Urothelium cell line (cell line): ENCODE measurements at places on chromosomes 2 and 18.

- peak; percentile 15 for DNase-seq
Measured at GRCh38 chr2:157627594-157628476, 829 bp downstream of the ACVR1C start.

DNA sequence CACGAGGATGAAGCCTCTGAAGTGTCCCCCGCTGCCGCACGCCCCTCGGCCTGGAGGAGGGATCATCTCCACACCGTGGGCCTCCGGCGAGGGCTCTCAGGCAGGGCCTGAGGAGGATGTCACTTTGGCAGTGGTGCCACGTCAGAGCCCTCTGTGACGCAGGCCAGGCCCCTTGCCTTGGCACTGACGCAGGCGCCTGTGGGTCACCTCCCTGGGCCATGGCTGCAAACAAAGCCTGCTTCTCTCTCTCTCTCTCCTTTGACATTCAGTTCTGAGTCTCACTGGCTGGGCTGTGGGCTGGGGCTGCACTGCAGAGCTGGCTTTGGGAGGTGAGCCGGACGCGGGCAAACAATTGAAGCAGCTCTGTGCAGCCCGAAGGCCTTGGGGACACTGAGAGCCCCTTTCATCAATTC lies 273.7 kb downstream of the TWIST2 start:
- DNase-seq, result no peak

DNA sequence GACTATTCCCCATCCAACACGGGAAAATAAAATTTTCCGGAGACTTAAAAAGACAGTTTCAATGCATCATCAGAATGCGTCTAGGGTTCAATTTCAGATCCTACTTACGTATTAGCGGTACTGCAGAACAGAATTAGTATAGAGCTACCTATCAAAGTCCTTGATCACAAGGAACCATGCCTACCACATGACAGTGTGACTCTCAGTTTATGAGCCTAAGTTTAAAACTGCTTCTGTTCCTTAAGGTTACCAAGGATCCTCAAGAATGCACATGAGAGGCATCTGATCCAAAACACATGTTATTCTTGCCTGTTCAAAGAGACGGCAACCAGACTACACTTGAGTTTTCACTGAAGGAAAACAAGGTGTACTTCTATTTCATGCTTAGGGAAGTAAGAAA lies 369.7 kb downstream of the EPHA4 start:
- DNase-seq, result no peak

- no peak for DNase-seq
Measured at GRCh38 chr2:241314226-241315092, 1.0 kb downstream of the HDLBP start.

DNA sequence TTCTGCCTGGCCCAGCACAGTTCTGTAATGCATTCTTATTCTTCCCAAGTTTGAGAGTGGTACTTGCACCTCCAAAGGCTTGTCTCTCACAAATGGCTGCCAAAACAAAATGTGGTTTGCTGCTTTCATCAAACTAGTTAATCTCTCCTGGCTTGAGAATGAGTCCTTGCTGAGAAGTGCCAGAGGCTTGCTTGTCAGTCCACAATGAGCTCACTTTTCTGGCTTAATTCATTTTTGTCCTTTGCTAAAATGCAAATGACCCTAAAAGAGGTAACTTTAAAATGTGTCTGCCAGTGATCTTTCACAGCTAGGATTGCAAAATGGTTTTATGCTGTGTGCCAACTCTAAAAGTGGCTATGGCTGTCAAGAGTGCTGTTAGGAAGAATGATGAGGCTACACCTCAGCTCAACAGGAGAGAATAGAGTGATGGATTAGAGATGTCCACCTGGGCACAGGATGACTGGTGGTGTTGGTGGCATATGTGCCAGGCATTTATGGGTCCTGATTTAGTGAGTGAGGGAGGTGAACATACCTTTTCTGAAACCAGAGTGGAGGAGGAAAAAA lies 291.2 kb upstream of the HNMT start:
- no peak for DNase-seq

- no peak for DNase-seq
Measured at GRCh38 chr2:238808761-238809160, 39.1 kb upstream of the TWIST2 start.
